ENCODE measurements at places on chromosomes 3 and 15.

DNA sequence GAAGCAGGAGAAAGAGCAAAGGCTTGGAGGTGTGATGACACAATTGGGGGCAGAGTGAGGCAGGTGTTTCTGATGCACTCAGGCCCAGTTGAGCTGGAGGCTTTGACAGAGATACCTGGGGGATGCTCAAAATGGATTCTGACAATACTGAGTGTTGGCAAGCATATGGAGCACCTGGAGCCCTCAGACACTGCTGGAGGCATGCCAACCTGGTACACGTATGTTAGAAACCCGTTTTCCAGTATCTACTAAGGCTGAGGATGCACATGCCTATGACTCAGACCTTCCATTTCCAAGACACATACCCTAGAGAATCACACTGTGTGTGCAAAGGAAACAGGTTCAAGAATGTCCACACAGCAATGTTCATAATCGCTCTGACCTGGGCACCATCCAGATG lies 58.7 kb downstream of the WNT7A start:
- no peak for DNase-seq

GRCh38 chr3:142418926-142419592 lies 28.8 kb downstream of the XRN1 start:
- DNase-seq, result no peak

DNA sequence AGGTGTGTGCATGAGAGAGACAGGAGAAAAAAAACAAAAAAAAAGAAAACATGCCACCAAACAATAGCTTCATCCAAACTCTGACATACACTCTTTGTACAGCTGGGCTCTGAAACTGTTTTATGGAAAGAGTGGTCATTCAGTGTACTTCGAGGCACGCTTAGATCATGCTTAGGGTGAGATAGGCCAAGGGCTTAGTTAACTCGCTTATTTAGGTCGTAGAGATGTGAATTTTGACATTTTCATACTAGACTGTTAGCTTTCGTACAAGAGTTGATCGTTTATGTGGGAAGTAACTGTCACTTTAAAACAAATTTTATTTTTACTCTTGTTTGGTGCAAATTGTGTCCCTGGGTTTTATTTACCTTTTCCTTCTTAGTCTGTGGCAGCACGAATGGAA lies 166.4 kb downstream of the GHSR start:
- DNase-seq, result no peak

- no peak for DNase-seq
These were observed 173.7 kb downstream of the CDIN1 start for GRCh38 chr15:36753173-36753572.

- DNase-seq, result no peak
These were observed 40.1 kb downstream of the ANAPC13 start for GRCh38 chr3:134445636-134446035.

All from neural crest cell (in vitro differentiated cells).